Activated T-cell treated with anti-CD3 and anti-CD28 coated beads, Interleukin-2, amount 50 U/mL, for 1 hour (primary cell): ENCODE measurements at places on chromosomes 3 and 15.

DNA sequence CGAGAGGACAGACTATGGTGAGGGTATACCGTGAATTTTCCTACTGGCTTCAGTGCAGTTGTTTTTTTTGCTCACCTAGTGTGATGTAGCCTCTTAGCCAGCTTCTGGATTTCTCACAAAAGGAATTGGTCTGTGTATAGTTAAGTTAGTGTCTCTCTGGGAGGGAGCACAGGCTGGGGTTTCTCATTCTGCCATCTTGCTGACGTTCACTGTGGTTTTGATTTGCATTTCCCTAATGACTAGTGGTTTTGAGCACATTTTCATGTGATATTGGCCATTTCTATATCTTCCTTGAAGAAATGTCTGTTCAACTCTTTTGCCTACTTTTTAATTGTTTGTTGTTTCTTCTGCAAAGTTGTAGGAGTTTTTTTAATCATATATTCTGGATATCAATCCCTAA, 2.2 kb upstream of the CD86 start:
- DNase-seq: no peak

DNA sequence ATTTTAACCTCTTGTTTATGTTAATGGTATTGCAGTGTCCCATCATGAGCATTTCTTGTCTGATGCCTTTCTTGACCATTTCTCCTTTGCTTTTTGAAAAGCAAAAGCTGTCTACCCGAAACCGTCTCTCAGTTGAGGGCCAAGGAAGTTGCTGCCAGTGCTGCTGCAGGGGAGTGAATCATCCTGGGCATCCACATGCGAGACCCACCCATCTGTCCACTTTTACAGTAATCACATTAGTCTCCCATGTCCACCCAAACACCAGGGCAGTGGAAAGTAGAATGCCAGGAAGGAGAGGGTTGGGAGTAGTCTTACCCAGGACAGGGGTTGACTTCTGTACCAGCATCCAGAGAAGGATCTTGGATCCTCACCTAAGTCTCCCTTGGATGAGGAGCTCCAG, 48.6 kb upstream of the TEX264 start:
- no peak for DNase-seq

GRCh38 chr15:59185725-59186124, 20.9 kb upstream of the LDHAL6B start:
- no peak for DNase-seq

GRCh38 chr3:168362156-168362555, 266.4 kb upstream of the GOLIM4 start:
- DNase-seq: no peak
